ENCODE measurements at places on chromosomes 7 and 10.

GRCh38 chr10:87635498-87636312 lies 24.0 kb upstream of the PAPSS2 start:
- DNase-seq, result peak; percentile 88

GRCh38 chr7:73851410-73852338 lies 9.3 kb upstream of the TMEM270 start:
- peak; percentile 99 for DNase-seq

DNA sequence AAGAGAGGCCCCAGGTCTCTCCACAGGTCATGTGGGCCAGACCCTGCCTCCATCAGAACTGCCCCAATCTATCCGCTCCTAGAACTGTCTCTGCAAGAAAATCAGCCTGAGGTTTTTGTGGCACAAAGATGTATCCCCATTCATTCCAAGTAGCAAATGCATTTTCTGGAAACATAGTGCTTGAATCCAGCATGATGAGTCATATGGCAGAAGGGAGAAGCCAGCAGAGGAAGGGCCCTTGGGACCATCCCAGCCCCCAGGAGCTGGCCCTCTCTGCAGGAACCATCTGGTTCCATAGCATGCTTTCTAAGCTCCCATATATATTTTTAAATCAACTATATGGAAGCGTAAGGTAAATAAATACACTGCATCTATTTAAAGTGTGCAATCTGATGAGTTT lies 563.2 kb downstream of the GALNT17 start:
- DNase-seq, result peak; percentile 76

- no peak for DNase-seq
Measured at GRCh38 chr7:106779877-106780276, 85.2 kb upstream of the PIK3CG start.

DNA sequence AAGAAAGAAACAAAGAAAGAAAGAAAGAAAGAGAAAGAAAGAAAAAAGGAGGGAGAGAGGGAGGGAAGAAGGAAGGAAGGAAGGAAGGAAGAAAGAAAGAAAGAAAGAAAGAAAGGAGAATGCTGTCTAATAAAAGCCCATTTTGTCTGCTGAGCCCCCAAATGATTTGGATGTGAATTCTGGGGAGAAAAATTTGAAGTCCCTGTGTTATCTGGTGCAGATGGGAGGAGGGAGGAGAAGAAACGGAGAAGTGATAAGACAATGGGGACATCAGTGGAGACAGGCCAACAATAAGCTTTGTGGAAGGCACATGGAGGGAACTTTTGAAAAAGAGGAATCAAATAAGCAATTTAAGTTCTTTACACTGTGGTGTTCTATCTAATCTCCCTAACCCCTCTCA lies 24.6 kb upstream of the TMEM273 start:
- no peak for DNase-seq

DNA sequence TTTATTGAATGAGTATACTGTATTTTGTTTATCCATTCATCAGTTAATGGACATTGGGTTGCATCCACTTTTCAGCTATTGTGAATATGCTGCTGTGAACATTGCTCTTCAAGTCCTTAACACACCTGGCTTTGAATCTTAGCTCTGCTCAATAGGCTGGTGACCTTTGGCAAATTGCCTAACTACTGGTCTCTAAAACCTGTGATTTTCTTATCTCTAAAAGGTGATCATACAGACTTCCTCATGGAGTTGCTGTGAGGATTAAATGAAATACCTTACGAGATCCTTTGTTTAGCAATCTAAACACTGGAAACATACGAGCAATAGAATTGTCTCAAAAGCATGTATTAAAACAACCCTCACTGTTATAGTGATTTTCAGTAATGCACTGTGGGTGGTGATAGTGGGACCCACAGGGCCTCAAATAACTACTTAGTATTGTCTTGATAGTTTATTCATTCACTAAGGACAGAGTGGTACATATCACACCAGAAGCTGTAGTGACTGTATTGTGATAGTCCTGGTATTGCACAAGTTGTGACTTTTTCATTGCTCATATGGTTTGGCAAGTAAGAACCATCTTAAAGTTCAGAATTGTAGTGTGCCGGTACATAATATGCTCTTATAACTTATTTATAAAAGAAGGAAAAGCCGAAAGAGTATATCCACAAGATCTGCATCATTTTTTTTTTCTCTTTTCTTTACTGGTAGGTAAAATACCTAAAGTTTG lies 257.6 kb downstream of the EXOC4 start:
- DNase-seq, result no peak

DNA sequence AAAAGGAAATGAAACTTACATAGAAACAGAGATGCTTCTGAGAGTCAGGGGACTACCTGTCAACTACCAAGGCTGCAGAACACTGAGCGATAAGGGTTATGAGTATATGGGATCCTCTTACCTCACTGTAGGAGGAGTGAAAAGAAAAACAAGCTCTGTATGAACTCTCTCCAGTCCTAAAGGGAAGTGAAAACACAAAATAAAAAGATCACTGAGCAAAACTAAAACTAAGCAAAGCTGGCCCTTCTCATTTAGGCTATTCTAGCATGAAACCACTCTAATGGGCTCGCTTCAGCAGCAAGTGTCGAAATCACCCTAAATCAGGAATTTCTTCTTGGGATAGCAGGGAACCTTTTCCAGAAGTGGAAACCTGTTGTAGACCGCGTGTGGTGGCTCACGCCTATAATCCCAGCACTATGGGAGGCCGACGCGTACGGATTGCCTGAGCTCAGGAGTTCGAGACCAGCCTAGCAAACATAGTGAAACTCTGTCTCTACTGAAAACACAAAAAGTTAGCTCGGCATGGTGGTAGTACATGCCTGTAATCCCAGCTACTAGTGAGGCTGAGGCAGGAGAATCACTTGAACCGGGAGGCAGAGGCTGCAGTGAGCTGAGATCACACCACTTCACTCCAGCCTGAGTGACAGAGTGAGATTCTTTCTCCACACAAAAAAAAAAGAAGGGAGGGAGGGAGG lies 27.0 kb downstream of the DCLRE1C start:
- DNase-seq, result no peak

DNA sequence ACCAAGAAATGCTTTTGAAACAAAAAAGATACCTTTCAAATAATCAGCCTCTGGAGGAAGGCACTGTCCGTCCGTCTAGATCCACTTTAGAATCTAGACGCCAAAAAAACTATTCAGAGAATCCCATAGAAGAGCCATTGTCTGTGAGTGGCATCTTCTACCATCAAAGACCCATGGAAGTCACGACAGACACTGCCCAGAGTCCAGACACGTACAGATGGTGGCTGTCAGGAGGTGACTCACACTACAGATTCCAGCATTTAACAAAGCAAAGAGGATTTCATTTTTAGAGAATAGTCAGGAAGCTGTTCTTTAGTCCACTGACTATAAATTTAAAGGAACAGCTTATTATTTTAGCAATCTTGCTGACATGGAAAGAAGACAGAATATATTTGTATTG lies 11.7 kb downstream of the C1QL3 start:
- peak; percentile 22 for DNase-seq

DNA sequence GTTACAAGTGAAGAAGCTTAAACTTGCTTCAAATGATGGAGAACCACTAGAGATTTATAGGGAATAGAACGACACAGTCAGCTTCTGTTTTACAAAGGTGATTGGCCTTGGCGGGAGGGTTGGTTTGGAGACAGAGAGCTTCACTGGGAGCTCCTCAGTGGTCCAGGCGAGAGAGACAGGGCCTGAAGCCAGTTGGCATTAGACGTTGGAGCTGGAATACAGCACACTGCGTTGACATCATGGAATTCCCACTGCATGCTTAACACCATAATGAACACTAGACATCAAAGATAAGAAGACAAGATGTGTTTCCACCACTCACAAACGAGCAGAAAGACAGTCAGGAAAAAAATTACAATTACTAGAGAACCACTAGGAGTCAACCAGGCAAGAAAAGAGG lies 67.8 kb downstream of the TBXAS1 start:
- DNase-seq, result no peak

DNA sequence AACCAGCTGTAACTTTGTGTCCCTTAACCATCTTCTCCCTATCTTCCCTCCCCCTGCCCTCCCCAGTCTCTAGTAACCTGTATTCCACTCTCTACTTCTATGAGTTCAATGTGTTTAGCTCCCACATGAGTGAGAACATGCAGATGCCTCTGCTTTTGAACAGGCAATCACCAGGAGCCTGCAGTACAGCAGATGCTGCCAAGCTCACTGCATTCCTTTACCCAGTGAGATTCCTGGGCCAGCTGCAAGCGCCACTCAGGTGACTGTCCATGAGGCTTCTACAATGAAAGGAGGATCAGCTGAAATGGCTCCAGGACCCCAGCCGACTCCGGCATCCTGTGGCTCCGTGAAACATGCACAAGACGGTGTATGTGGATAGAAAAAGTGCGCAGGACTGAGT lies 15.7 kb downstream of the GRID1 start:
- DNase-seq, result no peak

- no peak for DNase-seq
Measured at GRCh38 chr10:48722153-48723145, 37.8 kb downstream of the WDFY4 start.

DNA sequence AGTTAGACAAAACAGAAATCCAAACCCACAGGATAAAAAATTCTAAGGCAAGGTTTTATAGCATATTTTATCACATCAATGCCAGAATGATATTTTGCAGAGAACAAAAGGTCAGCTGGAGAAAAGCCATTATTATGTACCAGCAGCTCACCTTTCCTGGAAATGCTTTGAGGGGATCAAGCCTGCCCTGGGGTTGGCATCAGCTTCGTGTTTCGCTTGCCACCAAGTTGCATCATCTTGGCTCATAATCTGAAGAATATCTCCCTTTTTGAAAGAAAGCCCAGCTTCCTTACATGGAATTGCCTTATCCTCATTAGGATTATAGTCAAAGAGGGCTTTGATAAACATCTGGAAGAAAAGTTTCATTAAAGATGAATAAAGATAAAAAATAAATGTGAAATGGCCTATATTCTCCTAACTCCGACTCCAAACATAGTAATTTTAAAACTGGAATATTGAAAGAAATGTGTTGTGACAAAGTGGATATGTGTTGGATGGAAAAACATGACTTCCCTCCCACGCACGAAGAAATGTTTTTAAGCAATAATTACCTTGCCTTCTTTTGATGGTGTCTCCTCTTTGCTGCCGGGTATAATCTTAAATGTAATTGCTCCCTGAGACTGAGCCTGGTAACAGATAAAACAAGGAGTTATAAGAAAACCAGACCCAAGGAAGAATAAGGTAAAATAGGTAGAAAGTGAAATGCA lies 121.3 kb upstream of the ODAD2 start:
- no peak for DNase-seq

GRCh38 chr7:111173990-111174389 lies 83.1 kb downstream of the LRRN3 start:
- no peak for DNase-seq

GRCh38 chr10:47165168-47165710 lies 134.8 kb upstream of the GDF10 start:
- DNase-seq, result no peak

DNA sequence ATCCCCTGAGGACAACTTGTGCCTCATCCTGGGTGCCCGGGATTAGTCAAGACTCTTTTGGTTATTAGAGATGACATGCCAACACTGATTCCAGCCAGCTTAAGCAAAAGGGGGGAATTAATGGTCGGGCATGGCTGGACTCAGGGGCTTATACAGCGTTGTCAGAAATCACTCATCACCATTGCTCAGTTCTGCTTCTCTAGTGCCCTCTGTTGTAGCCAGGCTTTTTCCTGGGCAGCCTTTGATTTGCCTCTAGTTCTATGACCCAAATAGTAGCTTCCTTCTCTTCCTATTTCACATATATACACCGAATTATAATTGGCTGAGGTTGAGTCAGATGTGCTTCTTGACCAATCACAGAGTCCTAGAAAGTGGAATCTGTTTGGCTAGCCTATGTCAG lies 192.0 kb upstream of the HABP2 start:
- no peak for DNase-seq

DNA sequence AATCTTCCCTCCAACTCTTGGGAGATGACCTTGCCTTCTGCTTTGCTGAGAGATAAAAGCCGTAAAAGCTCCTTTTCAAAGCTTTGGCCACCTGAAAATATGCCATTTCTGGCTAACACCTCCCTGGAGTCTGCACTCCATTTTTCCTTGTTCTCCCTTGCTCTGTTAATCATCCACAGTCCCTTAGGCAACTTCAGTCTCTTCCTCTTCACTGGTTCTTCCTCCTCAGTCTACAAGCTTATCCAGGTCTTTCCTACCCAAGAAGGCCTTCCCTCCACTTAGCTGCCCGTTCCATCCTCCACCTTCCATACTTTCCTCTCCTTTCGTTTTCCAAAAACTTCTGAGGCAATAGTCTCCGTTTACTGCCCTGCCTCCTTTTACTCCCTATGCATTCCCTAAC lies 30.5 kb downstream of the PAX2 start:
- no peak for DNase-seq

DNA sequence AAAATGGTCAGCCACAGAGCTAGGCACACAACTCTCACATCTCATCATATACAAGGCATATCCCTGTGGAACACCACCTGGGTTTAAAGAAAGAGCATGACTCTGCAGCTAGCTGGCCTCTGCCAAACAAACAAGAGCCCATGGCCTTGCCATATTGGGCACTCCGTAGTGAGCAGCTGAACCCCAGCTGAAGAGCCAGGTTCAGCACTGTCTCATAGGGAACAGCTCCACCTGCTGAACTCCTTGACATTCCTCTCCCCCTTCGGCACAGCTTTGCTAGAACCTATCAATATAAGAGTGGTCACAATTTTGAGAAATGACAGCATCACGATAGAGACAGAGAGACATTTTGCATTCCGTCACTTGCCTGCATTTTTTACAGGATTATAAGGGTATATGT lies 20.0 kb downstream of the SORCS1 start:
- DNase-seq, result no peak
